ENCODE measurements at places on chromosomes 12 and 14. TPM values are rescaled to one million over a fixed set of nuclear protein-coding genes. Genes with fewer than 3 reads are reported as not detected.

- DNase-seq, result no peak
Observed at GRCh38 chr14:22251090-22251489, 337.9 kb downstream of the DAD1 start.

GRCh38 chr14:104752423-104752734, 568 bp upstream of the SIVA1 start:
- DNase-seq, result no peak

- no peak for DNase-seq
Observed at GRCh38 chr12:50961708-50962107, 9.4 kb downstream of the HIGD1C start.

DNA sequence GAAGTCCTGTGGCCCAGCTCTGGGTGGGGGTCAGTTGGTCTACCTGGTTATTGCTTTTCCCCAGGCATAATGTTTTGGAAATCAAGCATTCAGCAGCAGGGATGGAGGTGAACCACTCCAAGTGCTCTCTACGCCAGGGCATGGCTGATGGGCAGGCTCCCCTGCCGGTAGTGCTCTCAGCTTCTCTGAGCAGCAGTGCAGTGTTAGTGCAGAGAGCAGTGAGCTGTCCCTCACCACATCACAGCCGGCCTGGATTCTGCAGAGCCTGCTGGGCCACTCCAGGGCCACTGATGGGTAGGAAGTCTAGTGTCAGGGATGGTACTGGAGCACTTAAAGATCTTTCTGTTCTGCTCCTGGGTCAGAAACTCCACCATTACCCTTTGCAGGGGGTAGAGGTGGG, 151.1 kb downstream of the CALM1 start:
- no peak for DNase-seq

DNA sequence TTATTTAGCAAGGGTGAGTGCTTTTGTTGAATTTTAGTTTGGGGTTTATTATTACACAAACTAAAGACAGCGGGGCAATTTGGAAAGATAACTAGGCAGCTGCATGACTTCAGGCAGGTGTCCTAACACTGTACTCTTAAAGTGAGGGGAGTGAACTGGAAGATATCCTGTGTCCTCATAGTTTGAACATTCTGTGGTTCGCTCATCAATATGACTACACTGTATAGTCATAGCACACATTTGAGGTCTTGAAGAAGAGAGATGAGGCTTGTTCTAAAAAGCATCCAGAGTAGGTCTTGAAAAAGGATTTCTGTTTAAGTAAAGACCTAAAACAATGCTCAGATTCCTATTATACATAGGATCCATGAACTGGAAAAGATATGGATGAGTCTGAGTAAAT, 1.7 kb upstream of the MAP3K9 start:
- DNase-seq, result no peak

The BHLHE41 gene
- total RNA-seq, result 2.9 TPM

GRCh38 chr14:100553471-100553870, 33.7 kb downstream of the BEGAIN start:
- DNase-seq, result no peak

GRCh38 chr12:74021937-74022336, 515.7 kb upstream of the ATXN7L3B start:
- no peak for DNase-seq

DNA sequence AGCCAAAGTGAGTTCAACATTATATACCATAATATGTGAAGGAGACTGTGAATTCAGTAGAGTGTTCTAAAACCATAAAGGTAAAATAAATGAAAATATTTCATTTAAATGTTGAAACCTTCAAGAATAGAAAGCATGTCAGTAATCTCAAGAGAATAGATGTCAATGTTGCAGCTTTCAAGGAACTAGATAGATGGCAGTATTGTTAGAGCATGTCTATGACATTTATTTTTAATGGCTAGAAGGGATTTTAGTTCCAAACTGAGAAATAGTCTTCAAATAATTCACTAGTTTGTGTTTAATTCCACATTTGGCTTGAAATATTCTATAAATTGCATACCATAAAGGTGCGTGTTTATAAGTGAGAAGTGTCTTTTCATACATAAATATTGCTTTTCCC, 326.5 kb downstream of the FLRT2 start:
- no peak for DNase-seq

The CLMN gene
- 4.7 TPM for total RNA-seq

DNA sequence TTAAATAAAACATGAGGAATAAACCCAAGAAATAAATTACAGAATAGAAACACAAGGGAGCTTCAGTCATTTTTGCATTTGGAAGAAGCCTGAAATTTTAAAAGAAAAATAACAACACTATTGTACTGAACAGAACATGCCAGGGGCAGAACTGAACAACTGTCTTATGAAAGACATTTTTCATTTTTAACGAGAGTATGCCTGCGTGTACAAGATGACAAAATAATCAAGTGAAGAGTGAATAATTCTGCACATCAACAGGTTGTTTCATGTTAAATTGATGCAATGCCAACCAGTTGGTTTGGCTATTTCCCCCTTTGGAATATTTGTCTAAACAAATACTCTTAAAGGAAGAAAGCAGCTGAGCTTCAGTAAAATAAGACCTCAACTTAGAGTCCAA, 103.3 kb upstream of the BTG1 start:
- DNase-seq, result no peak

The GALNT16 gene
- 38.0 TPM for total RNA-seq

DNA sequence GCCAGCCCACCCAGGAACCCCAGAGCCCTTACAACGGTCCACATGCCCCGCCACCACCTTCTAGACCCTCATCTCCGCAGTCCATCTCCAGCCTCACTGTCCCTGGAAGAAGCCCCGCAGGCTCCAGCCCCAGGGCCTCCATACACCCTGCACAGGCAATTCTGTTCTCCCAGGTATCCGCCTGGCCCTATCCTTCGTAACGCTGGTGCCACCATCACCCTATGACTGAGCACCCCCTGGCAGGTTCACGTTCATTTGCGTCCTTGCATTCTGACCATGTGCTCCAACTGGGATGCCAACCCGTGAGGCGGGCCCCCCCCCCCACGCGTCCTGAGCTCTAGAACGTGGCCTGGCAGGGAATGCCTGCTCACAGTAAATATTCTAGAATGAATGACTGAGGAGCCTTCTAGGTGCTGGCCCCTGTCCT, 675 bp upstream of the SCARB1 start:
- no peak for DNase-seq

- no peak for DNase-seq
Observed at GRCh38 chr14:79661752-79662151, 549.6 kb downstream of the DIO2 start.

DNA sequence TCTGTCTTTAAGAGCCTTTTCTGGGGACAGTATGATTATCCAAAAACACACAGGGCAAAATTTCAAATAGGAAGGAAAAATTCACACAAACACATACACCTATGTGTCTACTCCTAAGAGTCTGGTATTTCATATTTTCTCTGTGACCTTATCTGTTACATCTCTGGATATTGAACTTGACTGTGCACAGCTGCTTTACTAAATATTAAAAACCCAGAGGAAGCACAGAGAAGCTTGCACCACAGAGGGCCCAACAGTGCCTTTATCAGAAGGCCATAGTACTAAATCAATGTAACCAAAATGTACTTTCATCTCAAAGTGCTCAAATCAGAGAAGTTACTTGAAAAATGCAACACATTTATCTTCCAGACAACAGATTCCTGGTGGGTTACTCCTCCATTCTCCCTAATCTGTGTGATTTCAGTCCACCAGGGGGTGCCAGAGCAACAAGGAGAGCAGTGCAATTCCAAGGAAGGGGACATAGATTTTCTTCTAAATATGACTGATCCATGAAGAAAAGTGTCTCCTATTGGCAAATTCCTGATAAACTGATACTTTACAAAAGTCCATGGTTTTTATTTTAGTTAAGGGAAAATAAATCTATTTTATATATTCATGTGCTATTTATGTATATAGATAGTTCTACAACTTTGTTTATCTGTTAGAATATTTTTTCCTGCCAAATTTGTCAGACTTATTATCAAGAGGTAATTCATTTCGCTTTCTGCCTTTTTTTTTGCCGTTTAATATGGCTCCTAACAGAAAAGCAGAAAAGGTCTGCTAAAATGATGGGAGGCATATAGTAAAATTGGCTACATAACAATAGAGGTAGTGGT, 617.6 kb downstream of the LRFN5 start:
- no peak for DNase-seq

DNA sequence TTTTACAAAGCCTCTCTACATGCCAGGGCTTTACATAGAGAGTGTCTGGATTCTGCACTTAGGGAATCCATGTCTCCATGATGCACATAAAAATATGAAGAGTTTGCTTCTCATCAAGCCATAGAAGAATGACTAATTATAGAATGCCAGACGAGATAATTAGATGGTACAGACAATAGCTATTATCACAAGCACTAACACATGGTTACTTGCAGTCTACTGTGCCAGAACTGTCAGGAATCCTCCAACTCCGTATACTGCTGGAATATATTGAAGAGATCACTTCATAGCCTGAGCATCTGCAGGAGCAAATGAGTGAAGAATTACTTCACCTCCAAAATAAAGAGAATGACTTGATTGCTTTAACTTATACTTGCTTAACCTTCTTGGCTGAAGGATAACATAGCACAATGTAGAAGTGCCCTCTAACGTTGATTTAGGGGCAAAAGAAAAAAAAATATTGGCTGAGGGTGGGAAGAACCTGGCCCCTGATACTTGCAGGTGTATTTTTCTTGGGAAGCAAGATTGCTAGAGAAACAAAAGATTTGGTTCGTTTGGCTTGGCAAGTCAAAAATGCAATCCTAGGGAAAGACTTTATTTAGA, 272.8 kb upstream of the FAR2 start:
- no peak for DNase-seq

The RAB21 gene
- total RNA-seq, result 6.5 TPM

The SLC10A1 gene
- total RNA-seq, result not detected

The SLC7A8 gene
- total RNA-seq, result 59.9 TPM

DNA sequence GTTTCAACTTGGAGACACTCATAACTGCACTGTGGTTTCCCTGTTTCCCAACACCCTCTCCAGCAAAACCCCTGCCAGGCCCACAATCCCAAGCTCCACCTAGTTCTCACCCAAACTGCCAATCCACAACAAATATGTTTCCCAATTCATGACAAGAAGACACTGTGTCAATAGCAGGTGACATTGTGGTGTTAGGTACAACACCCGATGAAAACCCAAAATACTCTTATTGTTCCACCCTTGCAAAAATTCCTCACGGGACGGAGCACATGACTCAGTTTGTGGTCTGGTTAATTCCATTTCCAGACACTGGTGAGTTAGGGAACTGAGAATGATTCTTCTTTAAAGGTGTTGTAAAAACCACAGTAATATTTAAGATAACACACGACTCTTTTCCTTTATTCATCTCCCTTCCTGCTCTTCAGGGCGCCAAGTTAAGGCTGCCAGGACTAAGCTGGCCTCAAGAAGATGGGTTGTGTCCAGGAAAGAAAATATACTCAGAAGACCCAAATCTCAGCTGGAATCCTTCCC, 735.5 kb downstream of the MED13L start:
- DNase-seq, result no peak

The RTL1 gene
- total RNA-seq, result not detected

The EXOC3L4 gene
- not detected for total RNA-seq

GRCh38 chr12:114265036-114265435, 140.9 kb downstream of the TBX5 start:
- DNase-seq, result no peak
